Endothelial cell (in vitro differentiated cells): ENCODE measurements at places on chromosomes 5 and 9.

DNA sequence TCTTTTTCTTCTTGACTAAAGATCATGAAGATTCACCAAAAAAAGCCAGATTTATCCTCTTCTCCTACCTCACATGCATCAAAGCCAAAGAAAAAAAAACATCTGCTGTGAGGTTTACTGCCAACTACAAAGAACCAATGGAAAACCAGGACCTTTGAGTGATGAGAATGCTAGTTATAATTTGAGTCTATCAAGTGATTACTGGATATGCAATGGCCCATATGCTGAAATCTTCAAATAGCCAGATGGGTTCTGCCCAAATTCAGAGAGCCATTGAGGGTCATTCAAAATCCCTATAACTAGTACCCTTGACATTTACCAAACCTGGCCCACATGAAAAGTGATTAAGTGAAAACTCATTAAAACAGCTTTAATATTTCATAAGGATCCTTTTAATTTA is 78.4 kb upstream of the ACO1 start:
- DNase-seq = no peak

- DNase-seq = no peak
These were observed 1.1 kb upstream of the GPSM1 start for GRCh38 chr9:136326061-136326760.

DNA sequence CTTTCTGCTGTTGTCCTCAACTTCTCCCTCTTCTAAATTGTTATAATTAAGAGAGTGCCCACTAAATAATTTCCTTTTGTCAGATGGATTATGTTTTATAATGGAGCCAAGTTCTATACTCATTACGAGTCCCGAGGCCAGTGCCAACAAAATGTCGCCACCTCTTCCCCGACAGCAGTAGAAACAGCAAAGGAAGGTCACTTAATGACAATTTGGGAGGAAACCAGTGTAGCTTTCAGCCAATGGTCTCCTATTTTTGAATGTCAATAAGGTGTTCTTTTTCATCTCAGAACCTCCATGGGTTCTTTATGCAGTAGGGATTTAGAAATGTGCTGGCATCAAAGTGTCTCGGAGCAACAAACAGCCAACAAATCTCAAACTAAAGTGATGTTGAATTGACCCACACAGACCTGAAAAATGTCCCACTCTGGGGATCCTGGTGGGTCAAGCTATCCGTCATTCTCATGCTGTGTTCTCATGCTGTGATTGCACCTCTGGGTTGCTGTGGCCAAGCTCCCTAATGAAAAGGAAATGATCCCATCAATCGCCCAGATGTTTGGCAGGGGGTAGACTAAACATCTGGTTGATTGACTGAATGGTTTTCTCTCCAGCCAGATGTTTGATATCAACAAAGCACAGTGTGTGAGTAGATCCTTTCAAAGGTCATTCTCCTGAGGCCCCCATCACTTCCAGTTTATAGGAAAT is 291.9 kb downstream of the DMAC1 start:
- no peak for DNase-seq

- DNase-seq = peak; percentile 70
These were observed 13.0 kb downstream of the SLC4A9 start for GRCh38 chr5:140372971-140373487.

DNA sequence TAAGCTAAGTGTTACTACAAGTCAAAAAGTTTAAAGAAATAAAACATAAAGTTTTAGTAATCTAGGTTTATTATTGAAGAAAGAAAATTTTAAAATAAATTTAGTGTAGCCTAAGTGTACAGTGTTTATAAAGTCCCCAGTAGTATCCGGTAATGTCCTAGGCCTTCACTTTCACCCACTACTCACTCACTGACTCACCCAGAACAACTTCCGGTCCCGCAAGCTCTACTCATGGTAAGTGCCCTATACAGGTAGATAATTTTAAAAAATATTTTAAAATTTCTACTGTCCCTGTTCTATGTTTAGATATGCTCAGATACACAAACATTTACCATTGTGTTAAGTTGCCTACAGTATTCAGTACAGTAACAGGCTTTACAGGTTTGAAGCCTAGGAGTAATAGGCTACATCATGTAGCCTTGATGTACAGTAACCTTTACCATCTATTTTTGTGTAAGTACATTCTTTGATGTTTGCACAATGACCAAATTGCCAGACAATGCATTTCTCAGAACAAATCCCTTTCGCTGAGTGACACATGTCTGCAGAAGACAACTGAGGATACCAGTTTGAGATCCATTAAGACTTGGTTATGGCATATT is 253.6 kb downstream of the TRIM32 start:
- DNase-seq = no peak

DNA sequence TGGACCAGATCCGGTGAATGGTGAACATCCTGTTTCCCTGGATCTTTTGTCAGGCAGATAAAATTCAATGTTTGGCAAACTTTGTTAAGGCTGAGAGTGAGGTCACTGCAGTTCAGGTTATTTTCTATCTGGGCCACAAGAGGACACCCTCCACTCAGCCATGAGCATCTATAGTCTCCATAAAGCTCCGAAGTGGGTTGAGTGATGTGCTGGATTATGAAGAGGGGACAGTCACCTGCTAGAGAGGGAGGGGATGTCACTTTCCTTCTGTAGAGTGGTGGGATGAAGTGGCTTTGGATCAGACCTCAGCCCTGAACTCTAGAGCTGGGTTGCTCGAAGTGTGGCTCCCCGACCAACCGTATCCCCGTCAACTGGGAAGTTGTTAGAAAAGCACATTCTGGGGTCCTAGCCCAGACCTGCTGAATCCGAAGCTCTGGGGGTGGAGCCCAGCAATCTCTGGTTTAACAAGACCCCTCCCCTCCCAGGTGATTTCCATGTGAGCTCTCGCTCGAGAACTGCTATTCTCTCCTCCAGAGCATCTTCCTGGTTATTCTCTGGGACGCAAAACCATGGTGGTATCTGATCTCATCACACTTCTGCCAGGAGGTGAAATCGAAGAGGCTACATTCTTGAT is 31.8 kb upstream of the FGF1 start:
- peak; percentile 36 for DNase-seq

DNA sequence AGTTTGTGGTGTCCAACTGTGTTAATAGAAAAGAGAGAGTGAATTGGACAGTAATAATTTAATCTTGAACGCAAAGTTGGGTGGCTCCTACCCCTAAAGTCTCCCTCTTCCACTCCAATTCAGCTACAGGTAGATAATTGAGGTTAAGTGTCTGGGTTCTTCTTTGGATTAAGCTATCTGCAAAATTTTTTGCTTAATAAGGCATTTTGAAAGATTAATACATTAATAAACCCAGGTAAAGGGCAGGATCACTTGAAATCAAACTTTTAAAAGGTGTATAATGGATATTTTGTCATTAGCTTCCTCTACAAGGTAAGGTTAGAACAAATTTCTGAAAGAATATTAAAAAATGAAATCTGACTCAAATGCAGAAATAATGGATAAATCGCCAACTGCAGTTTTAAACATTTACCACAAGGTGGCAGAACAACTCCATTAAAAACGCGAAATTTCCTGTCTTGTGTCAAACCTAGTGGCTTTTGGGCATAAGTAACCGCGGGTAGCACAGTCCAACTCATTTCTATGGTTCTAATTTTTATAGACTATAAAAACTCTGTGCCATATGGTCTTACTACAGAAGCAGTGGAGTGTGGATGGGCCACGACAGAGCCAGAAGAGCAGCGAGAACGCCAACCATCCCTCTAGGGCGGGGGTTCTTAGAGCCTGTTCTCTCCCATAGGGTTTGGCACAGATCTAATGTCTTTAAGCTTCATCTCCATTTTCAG is 276.5 kb downstream of the ARHGEF28 start:
- peak; percentile 29 for DNase-seq

GRCh38 chr5:71652803-71653543 is 65.8 kb downstream of the MCCC2 start:
- no peak for DNase-seq

DNA sequence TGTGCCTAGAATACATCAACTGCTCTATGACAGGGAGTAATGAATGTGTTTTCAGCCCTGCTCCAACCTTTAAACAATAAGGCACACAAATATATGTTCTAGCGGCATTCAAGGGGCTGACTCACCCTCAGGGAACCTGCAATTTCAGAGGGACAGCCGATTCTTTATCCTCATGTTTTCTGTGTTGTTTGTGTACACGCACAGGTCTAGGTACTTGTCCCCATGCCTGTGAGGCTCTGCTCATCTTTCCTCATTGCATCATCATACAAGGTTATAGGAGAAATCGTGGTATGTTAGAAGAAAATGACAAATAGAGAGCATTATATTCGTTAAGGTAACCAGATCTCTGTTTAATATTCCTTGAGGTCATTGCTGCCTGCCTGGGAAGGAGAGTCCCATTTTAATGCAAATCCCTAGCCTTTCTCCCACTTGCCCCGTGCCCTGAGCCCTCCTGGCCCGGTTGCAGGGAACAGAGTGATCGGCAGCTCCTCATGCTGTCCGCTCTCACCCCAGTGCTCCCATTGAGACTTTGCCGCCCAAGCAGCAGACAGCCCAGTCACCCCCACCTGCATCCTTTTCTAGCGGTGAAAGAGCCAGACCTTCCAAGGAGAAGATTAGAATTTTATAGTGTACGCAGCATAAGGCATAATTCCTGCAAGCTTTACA is 14.6 kb downstream of the MAP1B start:
- no peak for DNase-seq

- DNase-seq = no peak
These were observed 108.3 kb downstream of the INSYN2B start for GRCh38 chr5:169871826-169872490.

DNA sequence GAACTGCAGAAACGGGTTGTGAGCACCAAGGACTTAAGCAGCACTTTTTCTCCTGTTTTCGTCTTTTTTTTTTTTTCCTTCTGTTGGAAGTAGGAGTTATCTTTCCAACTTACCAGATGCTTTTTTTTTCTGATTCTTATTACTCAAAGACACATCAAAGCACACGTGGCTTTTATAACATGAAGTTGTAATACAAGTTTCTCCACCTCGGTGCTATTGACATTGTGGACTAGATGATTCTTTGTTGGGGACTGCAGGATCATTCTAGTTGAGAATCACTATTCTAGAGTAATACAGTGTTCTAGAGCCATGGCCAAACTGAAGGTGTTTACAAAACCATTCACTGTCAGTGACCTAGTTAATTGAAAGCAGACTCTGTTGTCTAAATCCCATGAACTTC is 51.5 kb downstream of the MYO10 start:
- no peak for DNase-seq

GRCh38 chr5:56479696-56480077 is 246.6 kb upstream of the ANKRD55 start:
- no peak for DNase-seq

- DNase-seq = no peak
These were observed 168.7 kb downstream of the GRIA1 start for GRCh38 chr5:153659039-153659736.

- DNase-seq = no peak
These were observed 81.9 kb upstream of the ARRDC3 start for GRCh38 chr5:91464886-91465646.
